ENCODE measurements at places on chromosomes 12 and 14.

- no peak for DNase-seq
These were observed 2.9 kb upstream of the PCNX1 start for GRCh38 chr14:70904373-70904772.

DNA sequence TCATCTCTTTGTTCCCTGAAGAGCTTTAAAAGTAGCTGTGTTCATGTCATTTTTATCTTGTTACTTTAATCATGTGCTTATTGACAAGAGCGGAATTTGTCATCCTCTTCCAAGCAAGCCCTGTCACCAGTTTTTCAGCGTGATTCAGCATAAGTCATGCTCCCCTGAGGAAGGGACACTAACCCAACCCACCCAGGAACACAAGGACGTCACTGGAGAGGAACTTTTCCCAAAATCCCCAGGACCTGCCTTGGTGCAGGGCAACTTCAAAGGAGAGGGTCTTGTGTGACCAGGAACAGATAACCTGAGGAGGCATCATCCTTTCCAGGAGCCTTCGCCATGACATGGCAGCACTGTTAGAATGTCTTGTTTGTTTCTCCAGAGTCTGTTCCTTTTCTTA is 107.1 kb upstream of the DIO3 start:
- DNase-seq: no peak

- DNase-seq: peak; percentile 91
These were observed 16.4 kb upstream of the NUDT4 start for GRCh38 chr12:93361151-93361919.

GRCh38 chr12:85237327-85237726 is 42.7 kb upstream of the ALX1 start:
- DNase-seq: no peak

DNA sequence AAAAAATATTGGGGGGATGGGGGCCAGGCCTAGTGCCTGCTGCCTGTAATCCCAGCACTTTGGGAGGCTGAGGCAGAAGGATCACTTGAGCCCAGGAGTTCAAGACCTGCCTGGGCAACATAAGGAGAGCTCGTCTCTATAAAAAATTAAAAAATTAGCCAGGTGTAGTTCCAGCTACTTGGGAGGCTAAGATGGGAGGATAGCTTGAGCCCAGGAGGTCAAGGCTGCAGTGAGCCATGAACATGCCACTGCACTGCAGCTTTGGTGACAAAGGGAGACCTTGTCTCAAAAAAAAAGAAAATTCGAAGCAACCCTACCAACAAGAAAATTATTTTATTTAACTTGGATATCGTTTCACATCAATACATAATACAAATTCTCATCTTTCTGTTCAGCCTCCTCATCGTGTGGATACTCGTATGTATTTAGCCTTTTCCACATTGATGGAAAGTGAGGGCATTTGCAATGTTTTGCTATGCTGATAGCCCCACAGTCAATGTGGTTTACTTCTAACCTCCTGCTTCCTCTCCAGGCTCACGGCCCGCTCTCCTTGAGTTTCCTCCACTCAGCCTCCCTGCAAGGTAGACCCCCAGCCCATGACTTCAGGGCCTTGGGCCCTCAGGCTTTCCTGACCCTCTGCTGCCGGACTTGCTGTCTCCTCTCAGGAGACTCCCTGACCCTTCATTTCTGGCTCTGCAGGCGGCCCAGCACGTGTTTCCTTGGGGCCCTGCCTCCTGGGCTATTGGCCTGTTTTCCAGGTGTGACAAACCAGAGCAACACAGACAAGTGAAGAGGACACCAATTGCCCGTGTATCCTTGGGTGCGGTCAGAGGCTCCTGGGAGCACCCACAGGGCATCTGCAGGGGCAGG is 54.8 kb downstream of the NFKBIA start:
- no peak for DNase-seq

GRCh38 chr14:85413836-85414526 is 116.0 kb upstream of the FLRT2 start:
- peak; percentile 12 for DNase-seq

- peak; percentile 64 for DNase-seq
These were observed 89.0 kb downstream of the AKAP6 start for GRCh38 chr14:32417956-32418552.

- DNase-seq: peak; percentile 58
These were observed 115.7 kb downstream of the PLXNC1 start for GRCh38 chr12:94263905-94264561.

DNA sequence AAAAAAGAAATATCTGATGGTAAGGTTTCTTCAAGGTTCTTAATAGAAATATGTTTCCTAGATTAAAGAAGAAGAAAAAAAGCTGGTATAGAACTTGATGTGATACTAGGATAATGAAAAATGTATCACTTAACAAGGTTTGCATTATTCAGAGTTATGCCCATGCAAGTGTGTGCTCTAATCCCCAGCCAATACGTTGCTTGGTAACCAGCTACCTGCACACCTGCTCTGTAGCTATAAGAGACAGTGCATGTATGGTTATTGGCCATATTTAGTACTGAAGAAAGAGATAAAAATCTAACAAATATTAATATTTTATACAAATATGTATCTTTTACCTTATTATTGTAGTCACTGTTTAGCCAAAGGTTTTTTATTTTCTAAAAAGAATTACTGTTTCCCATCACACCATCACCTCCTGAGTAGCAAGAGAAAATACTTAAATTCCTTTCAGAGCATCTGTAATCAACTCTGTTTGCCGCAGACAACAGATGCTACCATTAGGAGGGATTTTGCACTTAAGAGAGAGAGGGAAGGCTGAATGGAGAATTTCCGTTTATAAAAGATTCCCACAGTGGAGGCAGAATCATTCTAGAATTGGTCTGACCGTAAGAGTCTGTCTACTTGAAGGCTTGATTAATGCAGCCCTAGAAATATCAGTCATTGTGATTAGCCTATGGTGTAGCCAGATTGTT is 115.6 kb downstream of the NEDD1 start:
- no peak for DNase-seq

- peak; percentile 50 for DNase-seq
These were observed 39.4 kb downstream of the STAB2 start for GRCh38 chr12:103626498-103626897.

DNA sequence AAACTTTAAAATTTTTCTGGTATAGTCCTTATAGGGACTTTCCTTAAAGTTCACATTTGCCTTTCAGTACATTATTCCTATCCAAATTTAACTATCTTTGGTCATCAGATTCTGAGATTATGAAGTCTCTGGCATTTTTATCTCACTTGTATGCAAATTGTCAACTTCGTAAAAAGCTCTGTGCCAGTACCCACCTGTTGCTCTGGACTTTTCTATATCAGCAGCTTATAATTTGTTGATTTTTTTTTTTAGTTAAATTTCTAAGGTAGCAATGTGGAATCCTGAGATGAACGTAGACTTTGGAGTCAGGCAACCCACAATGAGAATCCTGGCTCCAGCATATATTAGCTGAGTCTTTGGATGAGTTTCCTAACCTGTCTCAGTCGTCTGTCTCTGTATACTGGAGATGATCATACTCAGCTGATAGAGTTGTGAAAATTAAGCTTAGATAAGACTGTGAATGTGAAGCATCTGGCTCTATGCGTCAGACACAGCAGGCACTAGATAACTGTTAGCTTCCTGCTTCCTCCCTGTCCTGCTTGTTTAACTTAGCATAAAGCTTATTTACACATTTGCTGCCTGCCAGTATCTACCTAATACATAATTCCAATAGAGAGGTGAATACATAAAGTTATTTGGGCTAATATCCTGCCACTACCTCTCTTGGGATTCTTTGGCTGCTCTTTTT is 59.8 kb downstream of the MARK3 start:
- DNase-seq: no peak

DNA sequence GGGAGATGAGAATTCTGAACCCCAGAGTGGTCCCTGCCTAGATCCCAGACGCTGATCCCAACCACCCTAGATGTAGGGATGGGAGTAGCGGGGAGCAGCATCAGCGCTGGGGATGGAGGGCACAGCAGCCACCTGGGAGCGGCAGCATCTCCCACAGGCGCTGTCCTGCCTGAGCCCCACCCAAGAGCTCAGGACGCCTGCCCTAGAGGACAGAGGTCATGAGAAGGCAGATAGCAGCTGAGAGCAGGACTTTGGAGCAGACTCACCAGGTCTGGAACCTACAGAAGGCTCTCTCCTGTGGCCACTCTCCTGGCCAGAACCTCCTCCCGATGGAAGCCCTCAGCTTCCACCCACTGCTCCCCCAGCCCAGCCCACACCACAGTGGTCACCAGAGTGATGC is 7.2 kb downstream of the CCDC85C start:
- no peak for DNase-seq

- DNase-seq: no peak
These were observed 64.7 kb upstream of the ZFP36L1 start for GRCh38 chr14:68857516-68858070.

- no peak for DNase-seq
These were observed 9.5 kb upstream of the LTBP2 start for GRCh38 chr14:74621556-74621955.

GRCh38 chr14:91839749-91840148 is 27.6 kb downstream of the TC2N start:
- DNase-seq: no peak

- no peak for DNase-seq
These were observed 39.4 kb upstream of the TEX22 start for GRCh38 chr14:105358943-105359342.

DNA sequence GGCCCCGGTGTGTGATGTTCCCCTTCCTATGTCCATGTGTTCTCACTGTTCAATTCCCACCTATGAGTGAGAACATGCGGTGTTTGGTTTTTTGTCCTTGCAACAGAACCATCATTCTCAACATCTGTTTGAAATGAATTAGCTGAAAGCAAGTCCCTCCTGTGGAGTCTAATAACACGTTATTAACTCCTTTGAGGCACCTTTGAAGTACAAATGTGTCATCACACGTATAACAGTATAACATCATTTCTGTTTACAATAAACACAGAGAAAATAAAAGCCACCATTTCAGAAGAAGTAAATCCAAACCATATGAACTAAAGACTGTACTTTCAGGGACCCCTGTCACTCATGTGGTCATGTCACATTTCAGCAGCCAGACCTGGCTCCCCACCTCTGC is 198.5 kb downstream of the STXBP6 start:
- DNase-seq: no peak

- peak; percentile 53 for DNase-seq
These were observed 67.7 kb upstream of the CPM start for GRCh38 chr12:69000540-69001243.

DNA sequence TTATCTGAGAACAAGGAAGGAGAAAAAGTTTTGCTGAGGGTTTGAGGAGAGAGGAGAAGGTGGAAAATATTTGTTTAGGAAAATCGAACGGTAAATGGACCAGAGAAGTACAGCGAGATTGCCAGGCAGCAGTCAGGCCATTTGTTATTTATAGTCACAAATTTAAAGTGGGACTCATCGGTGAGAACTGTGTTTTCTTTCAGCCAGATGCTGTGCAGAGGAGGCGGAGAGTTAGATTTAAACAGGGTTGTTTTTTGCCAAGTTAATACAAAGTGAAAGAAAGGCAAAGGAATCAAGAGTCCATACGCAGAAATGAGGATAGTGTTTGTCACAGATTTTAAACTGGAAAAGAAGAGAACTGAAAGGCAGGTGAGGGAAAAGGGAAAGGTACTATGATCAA is 200.6 kb upstream of the CNOT2 start:
- no peak for DNase-seq

GRCh38 chr14:65927931-65928356 is 515.4 kb downstream of the FUT8 start:
- no peak for DNase-seq

- DNase-seq: no peak
These were observed 20.7 kb downstream of the XRCC3 start for GRCh38 chr14:103694572-103695026.

DNA sequence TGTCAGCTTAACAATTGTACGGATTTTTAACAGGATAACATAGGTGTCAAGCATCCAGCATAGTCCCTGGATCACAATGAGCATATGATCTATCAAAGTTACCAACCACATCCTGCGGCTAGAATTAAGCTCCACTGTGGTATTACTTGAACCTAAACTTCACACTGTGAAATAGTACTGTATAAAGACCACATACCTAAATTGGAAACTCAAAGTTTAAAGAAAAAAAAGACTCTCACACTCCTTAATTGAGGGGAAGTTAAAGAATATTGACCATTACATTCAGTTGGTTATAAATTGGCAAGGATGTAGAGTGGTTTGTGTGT is 133.0 kb upstream of the PZP start:
- no peak for DNase-seq

DNA sequence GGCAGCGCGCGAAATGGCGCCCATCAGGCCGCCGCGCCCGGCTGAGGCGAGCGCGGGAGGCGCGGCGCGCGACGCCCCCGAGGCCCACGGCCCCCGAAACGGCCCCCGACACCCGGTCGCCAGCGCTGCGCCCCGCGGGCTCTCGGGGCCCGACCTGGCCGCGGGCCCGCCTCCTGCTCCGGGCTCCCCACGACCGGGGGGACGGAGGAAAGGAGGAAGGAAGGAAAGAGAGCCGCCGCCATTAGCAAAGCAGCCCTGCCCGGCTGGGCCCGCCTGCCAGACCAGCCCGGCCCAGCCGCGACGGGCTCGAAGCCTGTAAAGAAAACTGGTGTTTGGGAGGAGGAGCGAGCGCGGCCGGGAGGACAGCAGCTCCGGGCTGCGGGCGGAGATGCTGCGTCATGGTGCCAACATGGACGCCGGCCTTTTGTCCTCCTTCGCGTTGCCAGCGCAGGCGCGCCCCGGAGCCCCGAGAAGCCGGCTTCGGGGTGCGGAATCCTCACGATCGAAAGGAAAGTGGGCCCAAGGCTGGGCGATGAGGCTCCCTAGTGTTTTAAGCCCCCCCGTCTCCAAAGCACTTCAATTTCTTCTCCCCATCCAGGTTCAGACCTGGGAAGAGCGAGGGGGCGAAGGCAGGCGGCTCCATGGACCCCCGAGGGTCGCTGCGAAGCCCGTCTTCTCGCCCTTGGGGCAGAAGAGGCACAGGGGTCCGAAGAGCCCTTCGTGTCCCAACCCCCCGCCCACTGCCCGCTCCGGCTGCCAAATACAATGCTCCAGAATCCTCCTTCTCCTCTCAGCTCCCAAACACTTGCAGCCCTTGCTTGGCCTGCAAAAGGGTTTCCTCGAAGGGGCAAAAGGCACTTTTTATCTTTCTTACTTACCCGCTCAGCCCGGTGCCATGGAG is 2.9 kb upstream of the SETD1B start:
- DNase-seq: peak; percentile 86

DNA sequence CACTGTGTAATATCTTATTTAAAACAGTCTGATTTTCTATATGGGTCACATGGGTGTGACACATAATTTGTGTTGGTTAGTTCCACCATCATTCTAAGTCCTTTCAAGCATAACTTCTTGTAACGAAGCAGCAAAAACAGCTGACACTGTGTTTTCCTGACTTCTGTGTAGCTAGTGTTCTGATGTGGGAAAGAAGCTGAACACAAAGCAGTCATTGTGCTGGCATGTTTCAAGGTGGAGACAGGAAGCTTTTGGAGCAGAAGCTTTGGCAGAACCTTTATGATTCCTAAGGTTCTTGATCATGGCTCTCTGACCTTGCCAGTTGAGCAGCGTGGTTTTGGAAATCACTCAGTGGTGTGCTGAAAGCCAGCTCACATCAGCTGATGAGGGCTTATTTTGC is 351.7 kb upstream of the MDGA2 start:
- no peak for DNase-seq

DNA sequence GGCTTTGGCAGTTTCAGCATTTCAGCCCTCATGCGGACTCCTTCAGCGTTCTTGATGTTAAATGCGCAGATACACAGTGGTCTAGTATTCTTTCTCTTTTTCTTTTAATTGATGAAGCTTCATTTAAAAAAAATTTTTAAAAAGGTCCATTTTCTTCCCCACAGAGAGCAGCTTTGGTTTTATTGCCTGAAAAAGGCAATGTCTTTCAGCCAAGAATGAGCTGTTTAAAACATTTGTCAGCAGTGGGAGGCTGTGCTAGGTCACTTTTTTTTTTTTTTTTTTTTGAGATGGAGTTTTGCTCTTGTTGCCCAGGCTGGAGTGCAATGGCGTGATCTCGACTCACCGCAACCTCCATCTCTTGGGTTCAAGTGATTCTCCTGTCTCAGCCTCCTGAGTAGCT is 13.5 kb downstream of the KMT5A start:
- peak; percentile 45 for DNase-seq

Measured in AG10803 (cell line).